ENCODE measurements at places on chromosomes 3 and 15.
A peak's percentile ranks its signal among the peaks of the same experiment; 100 is the strongest.

GRCh38 chr3:4224331-4224730, 78.8 kb upstream of the SETMAR start:
- no peak for DNase-seq

GRCh38 chr3:11570789-11571495, 72.8 kb downstream of the VGLL4 start:
- no peak for DNase-seq

DNA sequence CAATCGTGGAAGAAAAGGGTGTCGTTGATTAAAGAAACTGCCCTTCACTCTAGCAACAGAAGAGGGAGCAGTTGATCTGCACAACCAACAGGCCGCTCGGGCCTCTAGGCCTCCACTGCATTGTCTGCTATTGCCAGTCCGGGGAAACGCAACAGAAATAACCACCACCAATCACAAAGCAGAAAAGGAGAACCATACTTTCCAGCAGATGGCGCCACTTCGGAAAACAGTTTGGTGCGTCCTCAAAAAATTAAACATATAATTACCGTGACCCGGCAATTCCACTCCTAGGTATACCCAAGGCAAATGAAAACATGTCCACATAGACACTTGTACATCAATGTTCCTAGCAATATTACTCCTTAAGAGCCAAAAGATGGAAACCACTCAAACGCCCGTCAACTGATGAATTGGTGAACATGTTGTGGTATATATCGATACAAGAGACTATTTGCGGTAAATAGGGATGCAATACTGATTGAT, 154.1 kb downstream of the TJP1 start:
- DNase-seq, result peak; percentile 1

- DNase-seq, result no peak
These were observed 10.0 kb downstream of the SNTN start for GRCh38 chr3:63662500-63662899.

DNA sequence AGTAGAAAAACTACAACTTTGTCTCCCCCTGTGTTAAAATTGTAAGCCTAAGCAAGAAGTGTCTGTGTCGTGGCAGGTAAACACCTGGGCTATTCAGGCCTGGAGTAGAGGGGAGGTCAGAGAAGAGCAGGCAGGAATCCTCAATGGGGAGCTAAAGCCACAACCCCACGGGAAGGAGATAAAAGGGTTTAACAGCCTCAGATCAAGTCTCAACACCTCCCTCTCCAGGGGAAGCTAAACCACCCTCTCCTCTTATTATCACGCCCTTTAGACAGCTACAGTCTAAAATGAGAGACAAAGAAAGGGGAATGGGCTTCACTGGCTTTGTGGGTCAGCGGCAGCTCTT, 11.6 kb downstream of the ETV5 start:
- no peak for DNase-seq

GRCh38 chr3:16816048-16816780, 68.5 kb upstream of the PLCL2 start:
- DNase-seq, result peak; percentile 30

GRCh38 chr15:51580385-51580784, 42.2 kb downstream of the DMXL2 start:
- DNase-seq, result no peak

- DNase-seq, result no peak
These were observed 13.3 kb downstream of the WNT5A start for GRCh38 chr3:55473788-55474187.

GRCh38 chr3:58526515-58526957, 10.5 kb downstream of the ACOX2 start:
- no peak for DNase-seq

GRCh38 chr3:185647134-185647879, 61.2 kb downstream of the SENP2 start:
- no peak for DNase-seq

DNA sequence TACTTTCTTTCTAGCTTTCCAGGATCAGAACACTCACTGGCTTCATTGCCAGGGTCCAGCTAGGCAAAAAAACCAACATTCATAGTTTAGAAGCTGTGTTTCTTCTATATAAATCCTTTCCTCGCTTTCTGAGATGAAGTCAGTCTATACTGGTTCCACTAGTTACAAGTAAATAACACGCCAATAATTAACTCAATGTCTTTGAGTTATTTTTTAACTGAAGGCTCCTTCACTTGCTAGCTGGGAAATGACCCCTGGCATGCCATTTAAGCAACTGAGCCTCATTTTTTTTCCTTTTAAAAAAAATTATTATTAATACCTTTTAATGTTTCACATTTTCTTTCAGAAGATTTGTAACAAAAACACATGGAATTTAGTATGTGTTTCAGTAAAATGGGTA, 2.1 kb upstream of the CCDC174 start:
- no peak for DNase-seq

Measured in GM12864 (cell line).